ENCODE measurements at places on chromosomes 7 and 10. TPM values are rescaled to one million over a fixed set of nuclear protein-coding genes. Genes with fewer than 3 reads are reported as not detected.

The UTF1 gene
- not detected for total RNA-seq

The BRAF gene
- total RNA-seq, result 20.0 TPM

The SSC4D gene
- total RNA-seq, result 1.4 TPM

The HYAL4 gene
- total RNA-seq, result not detected

The STEAP1 gene
- total RNA-seq, result 12.0 TPM

The FAM131B gene
- total RNA-seq, result 0.97 TPM
